Panc1 (cell line): ENCODE measurements at places on chromosomes 11 and 22. TPM values are rescaled to one million over a fixed set of nuclear protein-coding genes. Genes with fewer than 3 reads are reported as not detected.

Gene DCDC1
- total RNA-seq, result not detected

Gene FCHSD2
- total RNA-seq, result 31.8 TPM

Gene MS4A12
- total RNA-seq, result not detected

Gene CADM1
- total RNA-seq, result 3.9 TPM

Gene MFRP
- not detected for total RNA-seq

Gene APLNR
- not detected for total RNA-seq

Gene PANX2
- 0.77 TPM for total RNA-seq

Gene OR8B4
- total RNA-seq, result not detected

Gene SAA1
- total RNA-seq, result 7.9 TPM

Gene C2CD3
- total RNA-seq, result 51.8 TPM

Gene JAM3
- 45.4 TPM for total RNA-seq

Gene TCF20
- total RNA-seq, result 79.8 TPM

Gene APOL6
- total RNA-seq, result 16.4 TPM

Gene TTC12
- total RNA-seq, result 24.3 TPM

Gene CASP1
- total RNA-seq, result 2.1 TPM

Gene KDM2A
- 112 TPM for total RNA-seq

Gene MPZL3
- total RNA-seq, result 1.0 TPM

Gene SYCE3
- not detected for total RNA-seq

Gene CDC42BPG
- 4.1 TPM for total RNA-seq

Gene CSF2RB
- not detected for total RNA-seq

Gene GAL
- total RNA-seq, result 16.5 TPM

Gene DBX1
- total RNA-seq, result not detected

Gene UPK3A
- total RNA-seq, result not detected

Gene GAS2L1
- total RNA-seq, result 68.8 TPM

Gene C22orf15
- not detected for total RNA-seq

Gene OR5B3
- total RNA-seq, result not detected

Gene UEVLD
- 26.7 TPM for total RNA-seq

Gene PAAF1
- total RNA-seq, result 22.1 TPM

Gene CEP126
- 6.6 TPM for total RNA-seq

Gene RAPSN
- total RNA-seq, result 1.8 TPM

Gene RIMBP3C
- 0.90 TPM for total RNA-seq

Gene KRTAP5-2
- not detected for total RNA-seq

Gene TBX10
- not detected for total RNA-seq

Gene OR52J3
- not detected for total RNA-seq

Gene TLCD5
- total RNA-seq, result 22.8 TPM

Gene MAPK11
- 77.7 TPM for total RNA-seq

Gene PACSIN2
- 60.2 TPM for total RNA-seq

Gene IGF2
- 14.5 TPM for total RNA-seq

Gene HBG1
- 2.3 TPM for total RNA-seq

Gene MS4A3
- 0.13 TPM for total RNA-seq

Gene C22orf39
- total RNA-seq, result 20.5 TPM

Gene GPR83
- 0.05 TPM for total RNA-seq

Gene GRAP2
- total RNA-seq, result 0.54 TPM

Gene MRGPRF
- 0.36 TPM for total RNA-seq

Gene OR52D1
- not detected for total RNA-seq

Gene TPH1
- total RNA-seq, result 0.05 TPM

Gene PKP3
- 36.8 TPM for total RNA-seq

Gene ZBED4
- total RNA-seq, result 17.3 TPM

Gene FAM168A
- 62.8 TPM for total RNA-seq

Gene OR6T1
- total RNA-seq, result not detected

Gene INSC
- 0.08 TPM for total RNA-seq

Gene ZNF280B
- total RNA-seq, result 0.10 TPM
